ENCODE measurements at places on chromosomes 3 and 15.

GRCh38 chr3:141646760-141647561 lies 91.1 kb upstream of the RNF7 start:
- DNase-seq, result peak; percentile 74

DNA sequence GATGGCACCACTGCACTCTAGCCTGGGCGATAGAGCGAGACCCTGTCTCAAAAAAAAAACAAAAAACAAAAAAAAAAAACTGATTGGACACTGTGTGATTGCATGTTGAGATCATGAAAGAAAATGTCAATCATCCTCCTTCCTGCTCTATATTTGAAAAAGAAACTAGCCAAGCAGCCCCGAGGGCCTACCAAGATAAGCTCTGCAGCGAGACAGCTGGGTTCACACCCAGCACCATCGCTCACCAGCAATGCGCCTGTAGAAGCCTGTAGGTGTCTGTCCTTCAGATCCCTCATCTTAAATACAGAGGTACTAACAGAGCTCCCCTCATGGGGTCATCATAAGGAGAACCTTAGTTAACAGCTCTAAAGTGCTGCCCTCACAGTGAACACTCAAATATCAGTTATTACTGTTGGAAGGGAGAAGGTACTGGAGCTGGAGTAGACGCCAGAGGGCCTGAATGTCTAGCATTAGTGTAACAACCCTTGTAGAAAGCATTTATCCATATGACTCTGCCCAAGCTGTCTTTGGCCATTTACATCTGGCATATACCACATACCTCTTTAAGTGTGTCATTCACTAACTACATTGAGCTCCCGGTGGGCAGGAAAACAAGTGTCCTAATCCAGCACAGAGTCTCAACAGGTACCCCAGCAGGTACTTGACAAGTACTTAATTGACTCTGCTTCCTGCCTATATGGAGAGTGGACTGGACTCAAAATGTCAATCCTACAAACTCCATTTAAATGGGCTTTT lies 22.9 kb downstream of the MYLK start:
- DNase-seq, result no peak

DNA sequence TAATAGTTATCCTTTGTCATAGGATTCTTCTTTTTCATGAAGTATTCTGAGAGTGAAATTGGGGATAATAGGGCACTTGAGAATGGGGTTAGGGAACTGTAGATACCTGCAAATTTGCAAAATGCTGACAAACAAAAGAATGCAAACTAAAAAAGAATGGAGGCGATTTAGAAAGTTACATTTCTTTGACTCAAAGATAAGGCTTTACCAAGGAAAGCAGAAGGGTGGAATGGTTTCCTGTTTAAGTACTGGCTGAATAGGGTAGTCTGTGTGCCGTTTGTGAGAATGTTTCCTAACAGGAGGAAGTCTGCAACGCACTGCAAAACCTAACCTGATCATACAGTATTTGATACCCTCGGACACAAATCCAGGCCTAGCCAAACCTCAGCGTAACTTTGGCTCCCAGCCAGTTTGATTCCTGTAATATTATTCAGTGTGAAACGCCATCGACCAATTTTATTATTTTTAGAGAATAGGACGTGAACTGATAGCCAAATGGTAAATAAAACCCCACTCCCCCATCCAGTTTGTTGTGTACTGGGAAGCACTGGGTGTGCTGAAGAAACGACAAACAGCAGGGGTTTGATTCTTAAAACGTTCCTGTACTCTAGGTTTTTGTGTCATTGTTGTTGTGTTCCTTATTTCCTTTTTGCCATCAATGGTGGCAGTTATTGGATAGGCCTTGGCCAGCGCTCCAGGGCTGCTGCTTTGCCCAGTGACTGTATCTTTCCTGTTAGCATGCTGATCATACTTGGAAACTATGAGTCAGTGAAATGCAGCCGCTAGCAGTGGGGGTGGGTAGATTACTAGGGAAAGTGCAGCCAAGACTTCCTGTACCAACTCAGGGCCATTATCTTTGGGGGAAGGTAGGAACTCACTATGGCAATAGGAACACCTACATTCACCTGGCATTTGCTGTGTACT lies 148.0 kb upstream of the TBL1XR1 start:
- peak; percentile 92 for DNase-seq

- peak; percentile 2 for DNase-seq
Measured at GRCh38 chr15:29747837-29748417, 74.3 kb downstream of the TJP1 start.

DNA sequence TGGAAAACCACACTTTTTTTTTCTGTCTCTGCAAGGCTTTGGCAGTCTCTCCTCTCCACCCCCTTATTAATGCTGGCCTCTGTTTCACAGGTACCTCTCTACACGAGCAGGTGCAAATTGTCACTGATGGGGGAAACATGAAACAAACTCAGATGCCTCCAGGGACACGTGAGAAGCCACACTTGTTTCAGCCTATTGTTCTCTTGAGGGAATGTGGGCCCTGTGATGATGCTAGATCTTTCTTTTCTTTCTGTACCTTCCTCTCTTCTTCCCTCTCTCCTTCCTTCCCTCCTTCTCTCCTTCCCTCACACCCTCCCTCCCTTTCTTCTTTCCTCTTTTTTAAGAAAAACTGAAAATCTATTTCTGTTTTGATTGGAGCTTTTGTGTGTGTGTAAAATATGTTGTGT lies 5.7 kb upstream of the BLM start:
- DNase-seq, result no peak

- DNase-seq, result no peak
Measured at GRCh38 chr3:14513566-14514322, 26.4 kb downstream of the GRIP2 start.

- DNase-seq, result no peak
Measured at GRCh38 chr3:105835606-105836005, 33.2 kb downstream of the CBLB start.

- no peak for DNase-seq
Measured at GRCh38 chr3:164521644-164522043, 556.7 kb downstream of the SI start.

DNA sequence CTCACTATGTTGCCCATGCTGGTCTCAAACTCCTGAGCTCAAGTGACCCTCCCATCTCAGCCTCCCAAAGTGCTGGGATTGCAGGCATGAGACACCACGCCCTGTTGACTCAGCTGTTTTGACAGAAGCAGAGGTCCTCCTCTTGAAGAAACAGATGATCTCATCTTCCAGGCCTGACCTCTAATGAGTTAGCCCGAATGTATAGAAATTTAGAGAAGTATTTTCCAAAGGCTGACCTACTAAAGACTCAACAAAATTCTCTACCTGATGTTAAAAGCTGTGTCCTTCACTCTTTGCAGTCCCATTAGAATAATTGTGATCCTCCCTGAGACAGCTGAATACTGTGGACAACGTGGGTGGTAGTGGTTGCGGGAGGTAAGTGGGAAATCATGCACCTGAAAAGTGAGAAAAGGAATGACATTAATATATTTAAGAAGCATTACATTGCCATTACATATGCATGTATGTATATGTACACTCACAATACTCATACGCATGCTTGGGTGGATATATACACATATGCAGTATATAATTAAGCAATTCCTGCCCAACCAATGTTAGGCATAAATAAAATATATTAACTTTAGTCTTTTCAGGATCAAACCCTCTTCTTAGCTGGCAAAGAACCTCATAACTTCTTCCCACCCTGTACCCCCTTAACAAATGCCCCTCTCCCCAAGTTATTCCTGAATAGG lies 204.6 kb upstream of the NR2F2 start:
- DNase-seq, result no peak

DNA sequence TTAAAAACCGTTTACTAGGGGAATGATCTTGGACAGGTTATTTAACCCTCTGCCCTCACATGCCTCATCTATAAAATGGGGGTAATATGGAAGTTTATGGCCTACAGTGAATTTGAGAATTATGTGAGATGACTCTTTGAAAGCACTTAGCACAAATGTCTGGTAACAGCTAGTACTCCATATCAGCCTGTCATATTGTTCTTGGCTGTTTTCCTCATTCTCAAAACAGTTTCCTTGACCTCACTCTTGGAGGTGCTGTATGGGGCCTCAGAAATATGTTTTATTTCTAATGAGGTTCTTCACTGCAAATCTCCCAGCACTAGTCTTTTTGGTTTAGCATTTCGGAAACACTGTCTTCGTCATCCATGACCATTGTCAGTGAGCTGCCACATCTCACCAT lies 398.2 kb downstream of the FEZF2 start:
- DNase-seq, result no peak

DNA sequence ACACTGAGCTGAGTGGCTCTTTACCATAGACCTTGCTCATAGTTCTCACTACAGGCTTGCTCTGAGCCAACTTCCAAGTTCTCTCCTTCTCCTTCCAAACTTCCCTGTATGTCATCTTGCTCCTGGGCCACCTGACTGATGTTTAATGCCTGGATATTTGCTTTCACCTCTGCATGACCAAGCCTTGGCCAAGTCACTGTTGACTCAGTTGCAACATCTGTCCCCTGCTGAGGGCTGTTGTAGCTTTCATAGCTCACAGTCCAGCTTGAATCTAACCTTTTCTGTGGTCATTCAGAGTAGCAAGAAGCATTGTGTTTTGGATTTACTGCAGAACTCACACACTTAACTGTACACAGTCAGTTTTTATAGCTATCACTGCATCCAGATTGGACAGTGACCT lies 171.8 kb upstream of the ROPN1 start:
- no peak for DNase-seq

GRCh38 chr3:58691997-58692396 lies 25.4 kb upstream of the FAM3D start:
- no peak for DNase-seq

GRCh38 chr15:100230784-100231183 lies 111.0 kb downstream of the ADAMTS17 start:
- DNase-seq, result no peak

- peak; percentile 45 for DNase-seq
Measured at GRCh38 chr3:79361748-79362378, 405.9 kb downstream of the ROBO1 start.

DNA sequence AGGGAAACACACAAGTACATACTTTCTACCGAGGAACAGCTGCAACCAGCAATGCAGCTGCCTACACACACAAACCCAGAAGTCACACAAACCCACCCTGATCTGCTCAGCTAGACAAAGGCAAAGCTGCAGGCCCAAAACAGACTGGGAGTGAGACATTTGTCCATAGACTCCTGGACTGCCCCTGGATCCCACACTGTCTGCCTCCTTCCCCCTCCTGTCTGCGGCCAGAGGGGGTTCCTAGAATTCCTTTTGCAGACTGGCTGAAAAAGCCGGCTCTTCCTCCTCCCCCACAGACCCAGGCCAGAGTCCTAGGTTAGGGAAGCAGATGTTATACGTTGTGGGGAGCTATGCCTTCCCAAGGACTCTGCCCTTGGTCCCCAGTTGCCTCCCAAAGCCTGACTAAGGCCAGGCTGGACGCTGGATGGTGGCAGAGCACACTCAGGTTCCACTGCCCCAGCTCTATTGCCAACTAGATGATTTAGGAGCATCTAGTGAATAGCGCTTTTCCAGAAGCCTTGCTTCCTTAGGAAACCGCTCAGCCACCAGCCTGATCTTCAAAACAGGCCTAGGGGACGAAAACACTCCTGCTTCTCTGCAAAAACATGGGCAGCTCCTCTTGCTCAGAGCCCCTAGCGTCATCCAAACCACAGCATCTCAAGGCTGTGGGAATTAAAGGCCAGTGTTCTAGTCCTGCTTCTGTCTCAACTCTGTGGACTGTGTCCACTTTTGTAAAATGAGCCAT lies 37.4 kb upstream of the CILP start:
- DNase-seq, result no peak

GRCh38 chr15:69760258-69760845 lies 307.7 kb downstream of the RPLP1 start:
- DNase-seq, result peak; percentile 89

DNA sequence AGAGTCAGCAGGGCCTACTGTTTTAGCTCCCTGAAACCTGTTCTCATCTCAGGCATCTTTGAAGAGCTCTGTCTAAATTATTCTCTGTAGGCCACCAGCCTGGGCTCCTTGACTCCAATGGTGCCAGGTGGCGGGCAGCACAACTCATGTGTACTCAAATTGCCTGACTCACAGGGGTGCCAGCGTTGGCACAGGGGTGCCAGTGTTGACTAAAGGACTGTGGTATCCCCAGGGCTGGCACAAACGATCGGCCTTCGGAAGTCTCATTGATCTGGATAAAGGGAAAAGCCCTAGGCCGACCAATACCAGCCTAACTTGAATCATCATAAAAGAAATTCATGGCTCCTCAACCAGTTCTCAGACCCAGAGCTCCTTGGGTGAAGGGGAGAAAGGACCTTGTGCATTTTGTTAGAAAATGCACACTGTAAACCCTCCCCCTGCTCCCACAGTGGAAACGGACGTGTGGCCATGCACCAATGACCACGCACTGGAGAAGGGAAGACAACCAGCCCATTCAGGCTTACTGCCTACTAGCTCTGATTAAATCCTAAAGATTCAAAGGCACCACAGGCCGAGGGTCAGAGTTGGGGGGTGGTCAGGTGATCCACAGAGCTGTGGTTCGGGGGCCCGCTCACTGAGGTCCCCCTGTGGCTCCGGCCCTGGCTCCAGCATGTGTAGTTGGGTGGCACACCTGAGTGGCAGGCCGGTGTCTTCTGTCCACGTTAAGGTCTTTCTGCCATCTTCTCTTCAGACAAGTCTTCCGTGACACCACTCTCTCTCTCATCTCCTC lies 68.9 kb downstream of the NIPA2 start:
- DNase-seq, result no peak

DNA sequence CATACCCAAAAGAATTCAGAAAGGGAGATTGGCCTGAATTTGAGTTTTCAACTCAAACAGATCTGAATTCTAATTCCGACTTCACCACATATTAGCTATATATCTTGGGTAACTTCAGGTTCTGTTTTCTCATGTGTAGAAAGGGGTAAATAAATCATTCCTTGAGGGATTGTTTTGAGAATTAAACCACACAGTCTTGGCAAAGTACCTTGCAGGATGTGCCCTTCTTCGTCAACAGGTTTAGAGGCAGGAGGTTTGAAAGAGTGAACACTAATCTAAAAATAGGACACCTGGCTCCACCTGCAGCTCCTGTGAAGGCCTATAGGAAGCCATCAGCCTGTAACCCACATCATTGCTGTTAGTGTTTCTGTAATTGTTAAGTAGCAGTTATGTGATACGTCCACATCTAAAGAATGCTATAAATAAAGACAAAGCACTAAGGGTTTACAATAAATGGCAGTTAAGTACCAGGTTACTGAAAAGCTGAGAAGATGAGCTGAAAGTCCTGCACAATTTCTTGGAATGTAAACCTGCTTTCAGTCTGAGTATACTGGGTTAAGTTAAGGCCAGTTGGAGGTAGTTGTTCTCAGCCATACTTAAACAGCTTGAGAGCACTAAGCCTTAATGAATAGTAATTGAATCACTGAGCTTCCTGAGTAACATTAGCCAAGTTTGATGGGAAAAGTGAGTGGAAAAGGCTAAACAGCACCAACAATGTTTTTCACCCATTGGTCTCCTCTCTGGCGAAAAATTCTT lies 6.0 kb downstream of the CCDC80 start:
- DNase-seq, result no peak

All from suppressor macrophage treated with lipopolysaccharide for 4 hours (primary cell).